CD4-positive, alpha-beta T cell treated with Interleukin-1 beta for 1 hour (primary cell): ENCODE measurements at places on chromosomes 6 and 20.

DNA sequence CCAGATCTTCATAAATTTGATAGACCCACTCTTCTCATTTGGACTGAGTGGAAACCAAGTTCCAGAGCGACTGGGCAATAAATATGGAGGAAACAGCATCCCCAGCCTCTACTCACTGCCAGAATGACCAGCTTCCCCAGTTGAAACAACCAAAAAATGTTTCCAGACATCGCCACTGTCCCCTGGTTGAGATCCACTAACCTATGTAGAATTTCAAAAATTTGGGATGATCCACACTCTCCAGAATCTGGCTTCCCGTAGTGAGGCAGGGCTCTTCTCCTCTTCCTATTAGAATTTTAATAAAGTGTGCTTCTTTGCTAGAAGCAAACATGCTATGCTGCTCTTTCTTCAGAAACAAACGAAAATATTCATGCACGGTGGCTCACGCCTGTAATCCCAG is 287.0 kb upstream of the SUPT3H start:
- no peak for DNase-seq

GRCh38 chr6:158411998-158412397 is 99.7 kb downstream of the TULP4 start:
- no peak for DNase-seq

- DNase-seq: no peak
These were observed 255.8 kb downstream of the HDGFL1 start for GRCh38 chr6:22825210-22825609.

DNA sequence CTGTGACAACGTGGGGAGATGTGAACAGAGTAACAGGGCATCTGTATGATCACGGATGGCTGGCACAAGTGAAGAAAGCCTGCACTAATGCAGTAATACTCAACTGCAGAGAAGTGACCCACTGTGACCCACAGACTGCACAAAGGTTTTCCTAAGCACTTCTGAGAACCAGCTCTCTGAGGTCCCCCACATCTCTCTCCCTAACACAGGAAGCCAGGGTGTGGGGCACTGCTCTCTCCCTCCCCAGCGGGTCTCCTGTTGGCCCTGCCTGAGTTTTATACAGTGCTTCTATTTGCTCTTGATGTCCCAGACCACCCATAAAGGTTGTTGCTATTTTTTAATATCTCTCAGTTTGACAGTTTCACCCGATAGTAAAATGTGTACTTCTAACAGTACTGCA is 11.3 kb downstream of the APMAP start:
- no peak for DNase-seq

DNA sequence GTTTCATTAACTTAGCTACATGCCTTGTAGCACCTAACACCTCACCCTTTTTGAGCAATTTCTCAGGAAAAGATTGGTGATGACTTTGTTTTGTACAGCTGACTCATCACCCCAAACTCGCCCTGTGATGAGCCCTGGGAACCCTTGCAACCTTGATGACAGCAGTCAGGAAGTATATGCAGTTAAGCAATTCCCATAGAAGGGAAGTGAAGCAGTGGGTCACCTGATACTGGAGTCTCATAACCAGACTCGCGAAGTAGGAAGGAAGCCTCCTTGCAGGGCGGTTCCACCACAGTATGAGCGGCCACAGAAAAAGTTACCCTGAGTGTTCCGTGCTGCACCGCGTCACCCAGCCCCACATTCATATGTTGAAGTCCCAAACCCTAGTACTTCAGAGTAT is 82.0 kb upstream of the EDN1 start:
- DNase-seq: peak; percentile 10

- DNase-seq: no peak
These were observed 23.9 kb upstream of the SLC52A3 start for GRCh38 chr20:792248-792647.

GRCh38 chr6:73884540-73884939 is 188.5 kb downstream of the CD109 start:
- DNase-seq: no peak

DNA sequence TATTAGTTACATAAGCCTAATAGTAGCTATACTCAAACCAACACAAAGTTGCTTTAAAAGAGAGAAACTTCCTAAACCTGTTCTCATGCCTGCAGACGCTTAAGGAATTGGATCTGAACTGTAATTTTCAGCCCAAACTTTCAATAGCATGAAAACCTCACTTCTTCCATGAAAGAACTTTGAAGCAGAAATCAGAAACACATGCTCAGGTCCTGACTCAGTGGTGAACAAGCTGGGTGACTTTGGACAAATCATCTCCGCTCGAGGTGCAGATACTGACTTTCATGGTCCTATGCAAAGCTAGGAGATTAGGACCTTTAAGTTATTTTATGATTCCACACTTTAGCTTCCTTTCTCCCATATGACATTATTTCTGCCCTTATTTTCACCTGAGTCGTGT is 36.5 kb downstream of the NOX3 start:
- DNase-seq: no peak

DNA sequence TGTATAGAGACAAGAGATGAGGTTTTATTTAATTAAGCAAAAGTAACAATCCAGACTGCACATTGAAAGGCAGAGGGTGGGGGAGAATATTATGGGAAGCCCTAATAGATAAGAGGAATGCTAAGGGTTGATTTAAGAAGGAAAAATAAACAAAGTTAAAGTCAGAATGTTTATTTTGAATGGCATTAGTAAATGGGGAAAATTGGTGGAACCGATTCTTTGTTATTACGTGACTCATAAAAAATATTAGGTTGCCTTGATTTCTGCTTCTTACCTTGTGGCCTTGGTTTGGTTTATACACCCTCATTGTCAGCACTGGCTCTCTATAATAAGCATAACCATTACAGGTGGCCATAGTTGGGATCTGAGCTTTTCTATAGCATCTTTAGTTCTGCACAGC is 674.8 kb upstream of the CITED2 start:
- no peak for DNase-seq
